Activated T-cell treated with anti-CD3 and anti-CD28 coated beads for 4 hours (primary cell): ENCODE measurements at places on chromosomes 1 and 21.

GRCh38 chr1:110674337-110675059 lies at the start of gene KCNA3:
Gene KCNA3 (minus strand): TSS chr1:110674940. CDS start chr1:110674809, 131 bp downstream.
- DNase-seq, result peak; percentile 61

GRCh38 chr1:51418384-51418959 lies 88.1 kb upstream of the TTC39A start:
- DNase-seq, result no peak

DNA sequence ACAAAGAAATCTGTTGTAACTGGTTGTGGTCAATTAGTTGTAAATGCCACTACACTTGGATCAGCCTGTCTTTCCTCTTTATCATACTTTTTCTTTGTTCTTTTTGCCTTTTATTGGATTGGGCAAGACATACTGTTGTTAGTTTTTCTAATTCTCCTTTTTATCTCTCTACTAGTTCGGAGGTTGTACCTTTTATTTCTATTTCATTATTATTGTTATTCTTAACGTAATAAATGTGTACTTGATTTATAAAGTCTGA lies 59.2 kb downstream of the IVNS1ABP start:
- DNase-seq, result no peak

DNA sequence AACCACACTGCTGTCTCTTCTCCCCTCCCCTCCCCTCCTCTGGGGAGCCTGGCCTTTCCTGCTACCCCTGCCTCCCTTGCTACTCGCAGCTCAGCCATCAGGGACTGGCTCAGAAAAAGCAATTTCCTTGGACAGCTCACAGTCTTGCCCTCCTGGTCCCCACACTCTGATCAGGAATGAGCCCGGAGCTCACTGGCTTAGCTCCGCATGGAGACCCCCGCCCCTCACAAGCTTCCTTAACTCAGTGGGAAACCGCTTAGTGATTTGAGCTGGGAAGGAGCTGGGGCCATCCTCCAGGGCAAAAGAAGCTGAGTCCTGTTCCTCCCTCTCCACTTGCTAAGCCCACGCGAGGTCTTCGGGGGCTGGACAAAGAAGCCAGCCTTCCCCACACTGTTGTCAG lies 70.3 kb upstream of the ACTL8 start:
- DNase-seq, result no peak

DNA sequence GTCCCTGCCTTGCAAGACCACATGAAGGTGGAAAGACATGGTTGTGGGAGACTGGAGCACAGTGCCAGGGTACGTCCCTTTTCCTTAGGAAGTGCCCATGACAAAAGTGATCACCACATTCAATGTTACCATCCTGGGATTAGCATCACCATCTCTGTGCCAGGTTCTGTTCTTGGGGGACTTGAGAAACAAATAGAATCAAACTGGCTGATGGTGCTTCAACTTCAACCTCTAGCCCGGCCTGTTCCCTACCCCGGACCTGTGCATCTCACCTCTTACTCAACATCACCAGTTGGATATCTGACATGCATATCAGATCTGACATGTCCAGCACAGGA lies 153.3 kb downstream of the GRIK3 start:
- DNase-seq, result no peak

GRCh38 chr1:241612533-241613477 lies 27.4 kb downstream of the CHML start:
- no peak for DNase-seq

GRCh38 chr1:7606096-7606495 lies 165.0 kb upstream of the VAMP3 start:
- no peak for DNase-seq

- no peak for DNase-seq
Observed at GRCh38 chr1:146032631-146033219, 11.2 kb upstream of the HJV start.

GRCh38 chr1:223219846-223220610 lies 77.0 kb upstream of the TLR5 start:
- DNase-seq, result no peak

DNA sequence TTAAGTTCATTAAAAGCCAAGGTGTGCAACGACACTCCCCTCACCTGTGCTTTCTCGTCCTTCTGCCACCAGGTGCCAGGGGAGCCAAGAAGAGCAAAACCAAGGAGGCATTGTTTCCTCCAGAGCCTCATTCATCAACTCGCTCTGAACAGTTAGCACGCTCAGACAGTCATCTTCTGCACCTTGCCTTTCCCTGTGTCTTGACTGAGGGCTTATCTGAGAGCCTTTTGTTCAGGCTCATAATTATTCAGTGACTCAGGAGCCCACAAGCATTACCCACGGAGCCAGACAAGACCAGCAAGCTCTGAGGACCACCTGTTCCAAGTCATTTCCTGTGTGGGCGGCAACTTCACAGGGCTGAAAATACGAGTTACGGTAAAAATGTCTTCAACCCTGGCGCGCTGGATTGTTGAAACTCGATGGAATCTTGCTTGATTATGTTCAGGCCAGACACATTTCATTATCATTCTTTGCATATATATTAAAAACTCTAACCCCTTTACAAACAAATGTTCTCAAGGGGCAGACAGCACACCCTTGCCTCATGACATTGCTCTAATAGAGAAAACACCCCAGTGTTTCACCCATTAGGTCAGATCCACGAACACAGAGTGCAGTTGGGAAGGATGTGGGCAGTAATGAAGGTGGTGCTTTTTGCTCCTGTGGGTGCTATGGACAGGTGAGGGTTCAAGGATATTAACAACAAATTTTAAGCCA lies 89.7 kb upstream of the RUNX1 start:
- DNase-seq, result peak; percentile 57

GRCh38 chr1:47771751-47772150 lies 225.4 kb downstream of the TRABD2B start:
- DNase-seq, result no peak

DNA sequence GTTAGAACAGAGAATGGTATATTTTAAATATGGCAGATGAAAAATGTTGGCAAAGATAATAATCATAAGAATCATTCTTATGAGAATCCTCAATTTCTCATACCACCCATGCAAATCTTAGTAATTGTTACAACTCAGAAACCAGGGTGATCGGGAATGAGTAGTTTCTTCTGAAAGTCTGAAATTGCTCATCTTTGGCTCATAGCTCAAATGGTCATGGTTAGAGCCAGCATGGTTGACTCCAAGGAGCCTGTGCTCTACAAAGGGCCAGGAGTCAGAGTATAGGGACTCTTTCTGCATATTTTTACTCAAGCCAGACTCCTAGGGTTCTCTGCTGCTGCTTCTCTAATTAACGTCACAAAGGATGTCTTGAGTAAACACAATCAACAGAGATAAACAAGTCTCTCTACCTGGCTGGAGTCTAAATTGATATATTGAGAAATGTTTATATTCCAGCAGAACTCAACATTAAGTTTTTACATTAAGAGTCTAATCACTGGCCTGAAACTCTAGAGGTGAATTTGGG lies 1.9 kb upstream of the ETV3 start:
- DNase-seq, result no peak

DNA sequence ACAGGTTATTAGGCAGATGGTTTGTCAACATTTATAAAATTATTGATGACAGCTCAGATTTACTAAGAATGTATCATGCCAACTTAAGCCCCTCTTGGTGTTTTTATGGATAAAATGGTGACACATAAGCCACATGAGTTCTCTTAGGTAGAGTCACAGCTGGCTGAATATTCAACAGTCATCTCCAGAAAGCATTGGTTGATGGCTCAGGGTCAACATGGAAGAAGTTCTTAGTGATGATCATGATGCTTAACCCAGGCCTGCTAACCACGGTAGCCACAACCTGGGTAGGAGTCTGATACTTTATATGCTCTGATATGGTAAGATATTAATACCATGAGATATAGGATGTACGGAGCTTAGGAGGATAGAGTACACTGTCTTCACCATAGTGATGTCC lies 46.4 kb upstream of the SIPA1L2 start:
- no peak for DNase-seq

GRCh38 chr1:221878134-221878533 lies 136.2 kb upstream of the DUSP10 start:
- no peak for DNase-seq

DNA sequence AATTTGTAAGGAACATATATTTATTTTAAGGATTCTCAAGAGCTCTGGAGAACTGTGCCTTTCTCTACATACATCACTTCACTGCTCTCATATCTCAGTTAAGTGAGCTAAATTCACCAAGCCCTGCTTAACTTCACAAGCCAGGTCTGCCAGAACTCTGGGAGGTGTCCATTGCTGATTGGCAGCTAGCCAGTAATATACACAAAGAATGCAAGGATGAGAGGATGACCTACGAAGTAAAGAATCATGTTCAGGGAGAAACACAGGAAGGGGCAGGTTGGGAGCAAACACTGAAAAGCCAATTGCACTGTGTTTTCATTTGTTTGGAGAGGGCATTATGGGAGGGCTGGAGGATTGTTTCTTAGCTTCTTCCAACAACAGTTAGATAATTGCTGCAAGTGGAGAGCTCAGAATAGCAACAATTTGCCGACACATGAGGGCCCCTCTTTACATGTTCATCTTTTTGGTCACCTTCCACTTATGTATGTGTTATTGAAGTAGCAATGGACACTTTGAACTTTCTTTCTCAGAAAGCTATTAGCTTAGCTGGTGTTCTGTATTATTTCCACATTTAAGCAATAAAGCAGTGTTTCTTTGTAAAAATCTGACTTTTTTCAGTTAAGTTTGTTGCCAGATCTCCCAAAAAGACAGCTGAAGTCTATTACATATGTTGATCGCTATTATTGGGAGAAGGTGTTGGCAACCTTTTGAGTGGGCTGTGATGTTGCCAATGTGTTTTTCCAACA lies 254.8 kb downstream of the LTN1 start:
- no peak for DNase-seq

DNA sequence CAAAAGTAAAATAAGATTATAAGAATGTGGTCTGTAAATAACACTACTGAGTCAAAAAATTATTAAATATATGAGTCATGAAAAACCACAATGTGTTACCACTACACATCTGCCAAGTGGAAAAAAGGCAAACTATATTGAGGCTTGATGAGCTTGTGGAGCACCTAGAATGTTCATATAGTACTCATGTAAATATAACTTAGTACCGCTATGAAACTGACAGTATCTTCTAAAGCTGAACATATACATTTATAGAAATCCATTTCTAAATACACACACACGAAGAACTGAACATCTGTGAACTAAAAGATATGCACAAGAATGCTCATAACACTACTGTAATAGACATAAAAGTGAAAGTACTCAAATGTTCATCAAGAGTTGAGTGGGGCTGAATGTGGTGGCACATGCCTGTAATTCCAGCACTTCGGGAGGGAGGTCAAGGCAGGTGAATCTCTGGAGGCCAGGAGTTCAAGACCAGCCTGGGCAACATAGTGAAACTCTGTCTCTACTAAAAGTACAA lies 18.5 kb upstream of the GBP3 start:
- no peak for DNase-seq

GRCh38 chr1:215556996-215557395 lies 10.1 kb upstream of the KCTD3 start:
- no peak for DNase-seq
